ENCODE measurements at places on chromosomes 3 and 15. TPM values are rescaled to one million over a fixed set of nuclear protein-coding genes. Genes with fewer than 3 reads are reported as not detected.

- DNase-seq, result no peak
- H3K4me1 ChIP-seq, result peaks cover 39% of the 10 kb centered on the region
- no peaks in the 10 kb centered on the region for H3K27me3 ChIP-seq
Observed at GRCh38 chr3:10187290-10187876, 22.7 kb downstream of the IRAK2 start.

GRCh38 chr3:36852071-36852470 lies 87.7 kb upstream of the DCLK3 start:
- DNase-seq, result no peak
- H3K4me1 ChIP-seq, result no peaks in the 10 kb centered on the region
- H3K27me3 ChIP-seq, result no peaks in the 10 kb centered on the region
- no peaks in the 10 kb centered on the region for H3K36me3 ChIP-seq
- H3K4me3 ChIP-seq, result no peak overlapping the region
- H3K27ac ChIP-seq, result no peak overlapping the region

DNA sequence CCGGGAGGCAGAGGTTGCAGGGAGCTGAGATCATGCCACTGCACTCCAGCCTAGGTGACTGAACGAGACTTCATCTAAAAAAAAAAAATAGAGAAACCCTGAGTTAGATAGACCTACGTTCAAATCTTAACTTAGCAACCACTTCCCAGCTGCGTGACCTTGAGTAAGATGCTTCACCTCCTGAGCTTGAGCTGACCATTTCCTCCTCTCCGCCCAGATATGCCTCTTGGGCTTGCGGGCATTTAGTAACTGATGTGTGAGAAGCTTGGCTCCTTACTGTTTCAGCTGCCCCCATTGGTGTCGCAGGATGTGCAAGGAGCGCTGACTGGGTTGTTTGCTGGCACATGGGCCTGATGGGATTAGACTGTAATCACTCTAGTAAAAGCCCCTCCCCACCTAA lies 26.9 kb upstream of the ATG7 start:
- H3K27me3 ChIP-seq, result no peaks in the 10 kb centered on the region
- no peak overlapping the region for H3K4me3 ChIP-seq
- no peak for DNase-seq

- no peak for DNase-seq
- H3K4me1 ChIP-seq, result no peaks in the 10 kb centered on the region
- no peak overlapping the region for H3K27ac ChIP-seq
- no peak overlapping the region for H3K4me3 ChIP-seq
Observed at GRCh38 chr3:27458929-27459328, 25.3 kb downstream of the SLC4A7 start.

DNA sequence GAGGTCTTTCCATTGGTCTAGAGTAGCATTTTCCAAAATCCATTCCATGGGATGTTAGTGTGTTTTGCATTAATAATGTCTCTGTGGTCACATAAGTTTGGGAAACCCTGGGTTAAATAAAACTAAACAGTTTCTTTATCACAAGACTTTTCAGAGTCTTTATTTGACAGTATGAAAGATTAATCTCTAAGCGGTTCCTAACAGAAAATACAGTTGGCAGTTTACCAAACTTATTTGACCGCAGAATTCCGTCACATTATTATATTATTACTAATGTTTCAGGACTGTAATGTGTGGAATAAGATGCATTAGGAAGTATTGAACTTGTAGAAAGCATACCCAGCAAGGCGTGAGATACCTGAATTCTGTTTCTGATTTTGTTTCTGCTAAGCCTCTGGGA lies 71.5 kb upstream of the ADAMTSL3 start:
- H3K27me3 ChIP-seq, result no peaks in the 10 kb centered on the region
- no peaks in the 10 kb centered on the region for H3K36me3 ChIP-seq
- H3K4me1 ChIP-seq, result no peaks in the 10 kb centered on the region
- H3K4me3 ChIP-seq, result no peak overlapping the region

- H3K4me3 ChIP-seq, result no peak overlapping the region
- no peaks in the 10 kb centered on the region for H3K36me3 ChIP-seq
- no peaks in the 10 kb centered on the region for H3K27me3 ChIP-seq
Observed at GRCh38 chr3:56269755-56270535, 198.3 kb downstream of the ERC2 start.

- no peak overlapping the region for H3K4me3 ChIP-seq
- peak overlapping the region; percentile 95 for H3K27ac ChIP-seq
- no peak for DNase-seq
Observed at GRCh38 chr3:172156586-172156955, 117.2 kb downstream of the FNDC3B start.

- no peak for DNase-seq
- H3K4me1 ChIP-seq, result no peaks in the 10 kb centered on the region
- H3K27ac ChIP-seq, result no peak overlapping the region
- H3K4me3 ChIP-seq, result no peak overlapping the region
- H3K36me3 ChIP-seq, result no peaks in the 10 kb centered on the region
Observed at GRCh38 chr3:31615071-31615875, 82.5 kb downstream of the STT3B start.

The PIERCE2 gene
- total RNA-seq, result 2.3 TPM

- H3K27ac ChIP-seq, result no peak overlapping the region
- H3K4me3 ChIP-seq, result no peak overlapping the region
- DNase-seq, result no peak
- no peaks in the 10 kb centered on the region for H3K27me3 ChIP-seq
- H3K36me3 ChIP-seq, result no peaks in the 10 kb centered on the region
Observed at GRCh38 chr3:126618021-126618420, 36.9 kb downstream of the TXNRD3 start.

DNA sequence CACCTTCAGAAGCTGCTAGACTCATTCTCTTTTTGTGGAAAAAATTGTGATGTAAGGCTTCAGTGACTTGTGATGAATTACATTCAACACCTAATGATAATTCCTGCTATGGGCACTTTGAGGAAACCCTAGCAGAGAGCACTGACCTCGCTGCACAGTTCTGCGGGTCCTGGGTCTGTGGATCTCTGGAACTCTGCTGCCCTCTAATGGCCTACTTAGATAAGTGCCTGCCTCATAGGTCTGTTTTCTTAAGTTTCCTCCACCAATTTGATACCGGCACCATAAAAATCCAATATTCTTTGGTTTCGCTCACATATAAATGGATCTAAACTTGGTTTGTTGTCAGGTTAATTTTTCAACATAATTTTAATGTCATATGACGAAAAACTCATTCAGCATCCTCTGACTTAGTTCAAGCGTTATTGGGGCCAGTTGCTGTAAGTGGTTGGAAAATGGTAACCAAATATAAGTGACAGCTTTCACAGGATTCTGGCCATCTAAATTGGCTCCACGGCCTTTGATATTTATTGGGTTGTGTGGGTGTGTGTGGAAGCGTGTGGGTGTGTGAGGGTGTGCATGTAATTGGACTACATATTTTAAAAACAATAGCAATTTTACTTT lies 10.4 kb downstream of the SLITRK3 start:
- no peak overlapping the region for H3K4me3 ChIP-seq
- no peaks in the 10 kb centered on the region for H3K4me1 ChIP-seq
- H3K27ac ChIP-seq, result no peak overlapping the region
- no peaks in the 10 kb centered on the region for H3K27me3 ChIP-seq
- no peaks in the 10 kb centered on the region for H3K36me3 ChIP-seq

GRCh38 chr3:152128356-152128755 lies 140.4 kb upstream of the MBNL1 start:
- no peaks in the 10 kb centered on the region for H3K36me3 ChIP-seq
- no peak overlapping the region for H3K27ac ChIP-seq
- no peak overlapping the region for H3K4me3 ChIP-seq

GRCh38 chr15:97680606-97681220 lies 279.8 kb upstream of the ARRDC4 start:
- H3K4me3 ChIP-seq, result no peak overlapping the region
- H3K27me3 ChIP-seq, result no peaks in the 10 kb centered on the region
- no peak overlapping the region for H3K27ac ChIP-seq
- DNase-seq, result no peak
- no peaks in the 10 kb centered on the region for H3K36me3 ChIP-seq

- H3K27me3 ChIP-seq, result no peaks in the 10 kb centered on the region
- H3K4me3 ChIP-seq, result no peak overlapping the region
- H3K36me3 ChIP-seq, result no peaks in the 10 kb centered on the region
- no peak for DNase-seq
- H3K27ac ChIP-seq, result no peak overlapping the region
- H3K4me1 ChIP-seq, result peaks cover 6% of the 10 kb centered on the region
Observed at GRCh38 chr15:77017091-77017660, 22.2 kb downstream of the PSTPIP1 start.

GRCh38 chr3:194527726-194528125 lies 40.9 kb upstream of the ATP13A3 start:
- H3K27ac ChIP-seq, result peak overlapping the region; percentile 93
- no peaks in the 10 kb centered on the region for H3K36me3 ChIP-seq
- no peak overlapping the region for H3K4me3 ChIP-seq
- H3K4me1 ChIP-seq, result peaks cover 14% of the 10 kb centered on the region

The LXN gene
- 119 TPM for total RNA-seq

- H3K4me3 ChIP-seq, result no peak overlapping the region
- no peaks in the 10 kb centered on the region for H3K27me3 ChIP-seq
- H3K36me3 ChIP-seq, result no peaks in the 10 kb centered on the region
- H3K4me1 ChIP-seq, result no peaks in the 10 kb centered on the region
- H3K27ac ChIP-seq, result no peak overlapping the region
Observed at GRCh38 chr15:45338417-45338816, 39.9 kb downstream of the GATM start.

The CNTN3 gene
- total RNA-seq, result not detected

The FAM107A gene
- 10.7 TPM for total RNA-seq

The TAGLN3 gene
- total RNA-seq, result not detected

The CCR9 gene
- total RNA-seq, result not detected

The AMT gene
- total RNA-seq, result 3.3 TPM

The SCG3 gene
- not detected for total RNA-seq

DNA sequence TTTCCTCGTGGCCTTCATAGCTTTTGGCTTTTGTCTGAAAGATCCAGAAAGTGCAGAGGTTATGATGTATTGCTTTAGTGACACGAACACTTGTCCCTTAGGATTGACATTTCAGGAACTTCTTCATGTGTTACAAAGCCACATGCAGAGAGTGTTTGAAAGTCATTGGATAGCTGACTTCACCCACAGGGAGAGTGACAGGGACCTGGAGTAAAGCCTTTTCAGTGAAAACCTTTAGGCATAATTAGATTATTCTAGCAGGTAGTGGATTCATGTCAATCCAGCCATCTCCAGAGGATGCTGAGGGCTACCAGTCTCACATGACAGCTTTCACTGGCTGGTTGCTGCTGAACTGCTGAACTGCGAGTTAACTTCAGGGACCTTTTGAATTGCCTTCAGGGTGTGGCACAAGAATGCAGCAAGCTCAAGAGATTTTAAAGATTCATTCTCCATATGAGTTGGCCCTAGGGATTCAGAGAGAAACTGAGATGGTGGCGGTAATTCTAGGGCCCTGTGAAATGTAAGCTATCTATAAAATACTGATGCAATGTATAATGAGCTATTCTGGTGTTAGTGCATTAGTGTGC lies 267.0 kb upstream of the GOLIM4 start:
- H3K4me3 ChIP-seq, result no peak overlapping the region
- no peaks in the 10 kb centered on the region for H3K4me1 ChIP-seq
- DNase-seq, result no peak
- no peak overlapping the region for H3K27ac ChIP-seq
- no peaks in the 10 kb centered on the region for H3K27me3 ChIP-seq

The KLHDC8B gene
- total RNA-seq, result 36.0 TPM

The CTXN2 gene
- total RNA-seq, result 0.14 TPM

GRCh38 chr15:54273928-54274327 lies 295.7 kb downstream of the UNC13C start:
- no peaks in the 10 kb centered on the region for H3K27me3 ChIP-seq
- no peaks in the 10 kb centered on the region for H3K36me3 ChIP-seq
- no peak for DNase-seq
- no peak overlapping the region for H3K4me3 ChIP-seq

DNA sequence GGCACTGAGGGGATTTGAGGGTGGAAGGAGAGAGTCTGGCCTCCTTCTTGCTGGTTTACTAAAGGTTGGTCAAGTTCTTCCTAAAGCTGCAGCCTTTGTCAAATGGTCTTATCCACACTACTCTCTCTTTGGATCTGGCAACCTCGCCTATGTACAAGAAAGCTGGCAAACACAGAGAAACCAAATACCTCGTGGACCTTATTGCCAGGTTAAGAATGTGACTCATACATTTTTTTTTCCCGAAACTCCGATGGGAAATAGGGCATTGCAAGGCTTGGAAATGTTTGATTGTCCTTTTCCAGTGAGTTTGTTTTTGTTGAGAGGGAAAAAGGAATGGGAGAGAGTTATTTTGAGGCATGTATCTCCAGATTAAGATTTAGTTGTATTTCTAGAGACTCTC lies 13.9 kb downstream of the EOMES start:
- H3K4me3 ChIP-seq, result no peak overlapping the region
- no peaks in the 10 kb centered on the region for H3K36me3 ChIP-seq
- peaks cover 8% of the 10 kb centered on the region for H3K4me1 ChIP-seq
- peaks cover 44% of the 10 kb centered on the region for H3K27me3 ChIP-seq
- no peak overlapping the region for H3K27ac ChIP-seq

The PIF1 gene
- 52.7 TPM for total RNA-seq

- no peaks in the 10 kb centered on the region for H3K36me3 ChIP-seq
- no peak overlapping the region for H3K27ac ChIP-seq
- H3K4me1 ChIP-seq, result no peaks in the 10 kb centered on the region
- DNase-seq, result no peak
Observed at GRCh38 chr3:168138421-168138820, 42.7 kb upstream of the GOLIM4 start.

The INKA1 gene
- 26.5 TPM for total RNA-seq

GRCh38 chr3:184140436-184140835 lies 5.3 kb downstream of the EIF2B5 start:
- no peak overlapping the region for H3K4me3 ChIP-seq
- H3K27ac ChIP-seq, result no peak overlapping the region
- H3K27me3 ChIP-seq, result no peaks in the 10 kb centered on the region
- peaks cover 15% of the 10 kb centered on the region for H3K4me1 ChIP-seq

DNA sequence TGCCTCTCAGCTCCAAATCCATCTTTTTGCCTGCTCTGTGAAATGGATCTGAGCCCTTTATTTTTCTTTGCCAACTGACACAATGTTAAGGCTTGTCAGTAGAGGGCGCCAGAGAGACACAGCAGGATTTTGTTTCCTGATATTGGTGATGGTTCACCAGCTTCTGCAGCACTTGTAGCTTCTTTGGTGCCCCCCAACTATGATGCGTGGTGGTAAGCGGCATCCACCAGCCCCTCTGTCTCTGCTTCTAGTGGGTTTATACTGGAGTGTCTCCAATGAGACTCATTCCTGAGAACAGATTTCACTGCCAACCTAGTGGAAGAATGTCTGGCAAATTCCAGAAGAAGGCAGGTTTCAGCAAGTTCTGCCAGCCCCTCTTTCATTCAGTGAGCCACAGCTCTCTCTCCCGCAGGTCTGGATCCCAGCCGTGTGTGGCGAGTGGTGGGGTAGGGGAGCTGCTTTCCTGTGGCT lies 471.9 kb upstream of the FRG2C start:
- H3K4me1 ChIP-seq, result no peaks in the 10 kb centered on the region
- no peak overlapping the region for H3K4me3 ChIP-seq
- no peaks in the 10 kb centered on the region for H3K27me3 ChIP-seq

The MST1R gene
- total RNA-seq, result 1.5 TPM

DNA sequence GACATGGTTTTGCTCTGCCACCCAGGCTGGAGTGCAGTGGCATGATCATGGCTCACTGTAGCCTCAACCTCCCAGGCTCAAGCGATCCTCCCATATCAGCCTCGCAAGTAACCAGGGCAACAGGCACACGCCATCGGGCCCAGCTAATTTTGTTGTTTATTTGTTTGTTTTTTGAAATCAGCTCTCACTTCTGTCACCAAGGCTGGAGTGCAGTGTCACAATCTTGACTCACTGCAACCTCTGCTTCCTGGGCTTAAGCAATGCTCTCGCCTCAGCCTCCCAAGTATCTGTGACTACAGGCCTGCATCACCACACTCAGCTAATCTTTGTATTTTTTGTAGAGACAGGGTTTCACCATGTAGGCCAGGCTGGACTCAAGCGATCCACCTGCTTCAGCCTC lies 26.3 kb upstream of the PLCH1 start:
- no peaks in the 10 kb centered on the region for H3K36me3 ChIP-seq
- H3K4me3 ChIP-seq, result no peak overlapping the region
- H3K27me3 ChIP-seq, result no peaks in the 10 kb centered on the region

Measured in endothelial cell of umbilical vein (primary cell).